Stimulated activated CD4-positive, alpha-beta T cell treated with anti-CD3 and anti-CD28 coated beads, Interleukin-15, amount 100 ng/mL, for 48 hours (primary cell): ENCODE measurements at places on chromosomes 12 and 14.

DNA sequence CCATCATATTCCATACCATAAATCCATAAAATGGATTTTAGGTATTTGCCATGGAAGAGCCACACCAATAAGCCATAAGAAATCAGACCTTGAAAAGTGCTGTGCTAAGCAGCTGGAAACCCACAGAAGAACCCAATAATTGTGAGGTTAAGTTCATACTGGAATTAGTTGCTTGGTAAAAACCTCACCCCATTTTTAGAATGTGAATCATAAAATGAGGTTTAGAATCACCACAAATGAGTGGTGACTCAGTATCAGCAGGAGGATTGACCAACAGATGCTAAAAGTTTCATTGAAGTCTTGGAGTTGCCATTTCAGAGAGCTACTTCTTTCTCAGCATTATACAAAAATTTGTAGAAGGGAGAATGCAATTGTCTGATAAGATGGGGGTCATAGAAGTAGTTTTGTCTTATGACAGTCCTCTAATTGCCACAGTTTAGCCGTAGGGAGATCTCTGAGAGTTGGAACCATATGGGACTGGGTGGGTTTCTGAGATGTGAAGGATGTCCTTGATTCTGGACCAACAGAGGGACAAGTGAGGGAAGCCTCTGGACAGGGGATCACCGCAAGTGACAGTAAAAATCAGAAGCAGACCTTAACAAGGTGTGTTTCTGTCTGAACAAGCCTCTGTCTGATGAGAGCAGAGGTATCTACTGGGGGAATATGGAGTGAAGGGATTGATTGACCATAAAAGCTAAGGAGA lies 1.4 kb upstream of the STON2 start:
- DNase-seq, result no peak

DNA sequence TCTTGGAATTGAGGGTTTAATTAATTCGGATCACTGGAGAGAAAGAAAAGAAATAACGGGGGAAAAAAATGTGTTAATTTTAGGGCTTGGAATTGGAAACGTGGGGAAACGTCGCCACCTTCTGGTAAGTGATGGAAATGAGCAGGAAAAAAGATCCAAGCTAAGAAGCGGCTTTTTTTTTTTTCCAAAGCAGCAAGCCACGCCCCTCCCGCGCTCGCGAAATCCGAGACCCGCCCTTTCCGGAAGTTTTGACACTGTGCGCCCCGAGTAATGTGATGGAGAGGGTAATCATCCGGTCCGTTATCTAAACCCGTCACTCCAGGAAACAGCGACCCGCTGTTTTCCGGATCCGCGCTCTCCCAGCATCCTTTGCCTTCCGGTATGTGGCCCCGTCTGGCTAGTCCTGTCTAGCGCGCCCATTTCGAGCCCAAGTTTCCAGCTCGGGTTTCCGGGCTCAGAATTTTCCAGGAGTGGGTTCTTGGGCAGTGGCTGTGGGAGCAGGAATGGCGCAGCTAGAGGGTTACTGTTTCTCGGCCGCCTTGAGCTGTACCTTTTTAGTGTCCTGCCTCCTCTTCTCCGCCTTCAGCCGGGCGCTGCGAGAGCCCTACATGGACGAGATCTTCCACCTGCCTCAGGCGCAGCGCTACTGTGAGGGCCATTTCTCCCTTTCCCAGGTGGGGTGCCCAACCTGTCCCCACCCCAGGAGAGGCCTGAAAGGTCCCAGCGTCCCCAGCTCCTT lies at the start of gene ALG10B:
TSS of gene ALG10B (plus strand) at position 384 of the 739 bp plus-strand sequence. CDS start at position 504, 120 bp downstream.
- DNase-seq, result peak; percentile 83

GRCh38 chr14:93970585-93970964 lies 5.8 kb downstream of the ASB2 start:
- peak; percentile 55 for DNase-seq

GRCh38 chr12:109777544-109777943 lies 55.7 kb downstream of the TRPV4 start:
- peak; percentile 27 for DNase-seq

DNA sequence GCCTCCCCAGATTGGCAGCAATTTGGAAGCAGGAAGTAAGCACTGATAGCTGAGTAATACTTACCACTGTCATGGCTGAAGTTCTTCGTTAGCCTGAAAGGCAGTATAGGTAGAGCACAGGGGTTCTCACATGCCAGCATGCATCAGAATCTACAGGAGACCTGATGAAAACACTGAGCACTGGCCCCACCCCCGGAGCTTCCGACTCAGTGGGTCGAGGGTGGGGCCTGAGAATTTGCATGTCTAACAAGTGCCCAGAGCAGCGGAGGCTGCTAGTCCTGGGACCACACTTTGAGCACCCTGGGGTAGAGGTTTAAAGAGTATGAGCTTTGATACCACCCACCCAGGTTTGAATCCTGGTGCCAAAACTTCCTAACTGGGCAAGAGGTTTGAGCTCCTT lies 89.6 kb downstream of the FBXW8 start:
- DNase-seq, result no peak

DNA sequence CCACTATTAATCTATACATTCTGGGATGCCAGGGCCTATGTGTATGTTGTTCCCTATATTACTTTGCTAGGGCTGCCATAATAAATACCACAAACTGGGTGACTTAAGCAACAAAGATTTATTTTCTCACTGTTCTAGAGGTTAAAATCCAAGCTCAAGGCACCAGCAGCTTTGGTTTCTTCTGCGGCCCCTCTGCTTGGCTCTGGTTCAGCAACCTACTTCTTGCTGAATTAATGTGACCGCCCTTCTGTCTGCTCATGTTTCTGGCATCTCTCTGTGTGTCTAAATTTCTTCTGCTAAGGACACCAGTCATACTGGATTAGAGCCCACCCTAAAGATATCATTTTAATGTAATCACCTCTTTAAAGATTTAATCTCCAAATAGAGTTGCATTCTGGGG lies 84.7 kb downstream of the ZNF664 start:
- no peak for DNase-seq

DNA sequence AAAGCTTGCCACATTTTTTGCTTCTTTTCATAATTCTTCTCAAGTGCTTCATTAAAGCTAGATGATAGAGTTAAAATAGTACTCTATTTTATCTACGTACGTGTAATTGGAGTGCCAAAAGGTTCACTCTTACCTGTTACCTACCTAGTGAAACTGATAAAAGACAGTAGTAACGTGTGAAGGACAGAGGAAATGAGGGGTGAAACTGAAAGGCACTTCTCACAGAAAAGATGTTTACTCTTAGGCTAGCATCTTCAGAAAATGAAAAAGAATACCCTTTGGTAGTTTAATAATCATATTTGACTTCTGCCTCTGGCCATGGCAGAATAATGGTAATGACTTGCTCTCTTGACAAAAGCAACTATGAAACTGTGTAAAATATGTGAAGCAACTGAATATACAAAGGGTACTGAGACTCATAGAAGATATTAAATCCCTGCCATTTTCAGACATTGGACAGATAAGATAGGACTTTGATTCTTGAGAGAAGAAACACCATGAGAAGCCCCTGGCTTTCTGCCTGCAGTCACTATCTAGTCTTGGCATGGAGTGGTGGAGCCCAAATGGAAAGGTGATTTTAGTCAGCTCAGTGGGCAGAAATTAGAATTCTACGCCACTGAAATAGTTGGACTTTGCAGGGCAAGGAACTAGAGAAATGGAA lies 6.3 kb upstream of the EVL start:
- DNase-seq, result no peak

- DNase-seq, result no peak
These were observed 17.7 kb downstream of the EPYC start for GRCh38 chr12:90987101-90987500.

DNA sequence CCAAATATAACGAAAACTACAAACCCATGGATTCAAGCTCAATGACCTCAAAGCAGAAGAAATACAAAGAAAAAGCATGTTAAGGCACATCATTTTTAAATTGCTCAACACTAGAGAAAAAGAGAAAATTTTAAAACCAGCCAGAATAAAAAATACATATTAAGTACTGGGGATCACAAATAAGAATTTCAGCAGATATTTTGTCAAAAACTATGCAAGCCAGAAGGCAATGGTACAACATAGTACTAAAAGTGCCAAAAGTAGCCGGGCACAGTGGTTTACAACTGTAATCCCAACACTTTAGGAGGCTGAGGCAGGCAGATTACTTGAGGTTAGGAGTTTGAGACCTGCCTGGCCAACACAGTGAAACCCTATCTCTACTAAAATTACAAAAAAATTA lies 10.2 kb downstream of the SGPP1 start:
- DNase-seq, result no peak

DNA sequence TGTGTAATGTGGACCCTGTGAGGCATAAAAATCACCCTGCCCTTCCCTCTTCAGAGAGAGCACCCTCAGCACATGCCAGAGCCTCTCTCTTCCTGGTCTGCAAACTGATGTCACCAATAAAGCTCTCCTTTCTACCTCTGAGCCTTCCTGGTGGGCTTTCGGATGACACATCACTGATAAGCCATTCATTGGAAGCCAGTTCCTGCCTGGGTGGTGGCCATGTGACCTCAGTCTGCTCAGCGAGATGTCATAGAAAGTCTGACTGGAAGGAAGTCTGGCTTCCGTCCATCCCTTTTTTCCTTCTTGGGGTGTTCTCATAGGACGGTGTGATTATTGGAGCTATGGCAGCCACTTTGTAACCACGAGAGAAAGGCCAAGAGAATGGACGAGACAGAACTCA lies 95.7 kb downstream of the PIWIL1 start:
- DNase-seq, result no peak

- no peak for DNase-seq
These were observed 221.1 kb upstream of the RGS6 start for GRCh38 chr14:71711125-71711524.

DNA sequence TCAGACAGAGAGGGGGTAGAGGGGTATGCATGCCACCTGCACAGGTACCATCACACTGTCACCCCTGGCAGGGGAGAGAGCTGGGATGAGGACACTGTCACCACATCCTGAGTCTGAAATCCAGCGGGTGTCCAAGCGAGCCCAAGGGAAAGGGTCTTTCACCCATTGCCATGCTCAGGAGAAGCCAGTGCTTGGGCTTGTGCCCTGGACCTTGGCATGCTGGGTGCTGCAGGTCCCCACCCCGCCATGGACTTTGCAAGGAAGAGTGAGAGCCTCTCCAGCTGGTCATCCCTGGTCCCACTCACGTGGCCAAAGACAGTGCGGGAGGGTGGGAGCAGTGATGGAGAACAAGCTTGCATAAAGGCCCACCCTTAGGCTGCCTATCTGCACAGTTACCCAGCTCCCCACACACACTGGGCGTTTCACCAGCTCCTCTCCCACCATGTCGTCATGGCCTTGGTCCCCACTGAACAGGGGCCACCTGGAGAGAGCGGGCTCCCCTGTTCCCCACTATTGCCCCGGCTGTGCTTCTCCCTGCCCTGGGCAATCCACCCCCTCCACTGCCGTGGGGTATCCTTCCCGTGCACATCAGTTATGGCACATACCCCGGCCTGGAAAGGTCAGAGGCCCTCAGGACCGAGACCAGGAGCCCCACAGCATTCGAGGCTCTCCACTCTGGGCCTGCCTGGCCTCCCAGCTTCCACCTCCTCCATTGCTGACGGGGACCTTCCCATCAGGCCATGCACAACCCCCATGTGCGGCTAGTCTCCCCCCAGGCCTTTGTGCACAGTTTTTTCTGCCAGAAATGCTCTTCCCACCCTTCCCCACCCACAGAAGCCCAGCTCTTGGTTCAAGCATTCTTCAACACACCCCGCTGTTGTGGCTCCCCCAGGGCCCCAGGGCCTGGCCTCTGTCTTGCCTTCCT lies 58.6 kb upstream of the BCL11B start:
- DNase-seq, result no peak

DNA sequence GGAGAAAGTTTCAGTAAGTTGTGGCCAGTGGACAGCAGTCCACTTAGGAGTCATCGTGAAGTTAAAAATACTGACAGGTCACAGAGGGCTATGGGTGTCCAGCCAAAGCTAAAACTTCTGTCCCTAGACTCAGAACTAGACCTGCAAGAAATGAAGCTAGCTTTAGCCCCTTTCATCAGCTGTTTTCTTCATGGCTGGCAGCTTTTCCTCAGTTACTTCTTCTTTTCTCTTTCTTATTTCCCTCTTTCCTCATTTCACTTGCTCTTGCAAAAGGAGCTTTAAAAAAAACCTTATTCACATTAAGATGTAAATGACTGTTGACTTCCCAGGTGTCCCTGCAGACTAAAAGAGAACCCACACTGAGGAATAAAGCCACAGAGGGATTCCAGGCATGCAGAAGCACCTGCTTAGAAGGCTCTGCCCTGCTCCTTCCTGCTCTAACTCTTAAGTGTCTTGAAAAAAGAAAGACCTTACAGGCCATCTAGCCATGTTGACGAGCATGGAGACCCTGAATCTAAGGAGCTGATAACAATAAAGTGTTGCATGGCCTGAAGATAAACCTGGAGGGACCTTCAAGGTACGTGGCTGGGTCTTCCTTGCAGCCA lies 69.7 kb upstream of the CCND2 start:
- no peak for DNase-seq

- DNase-seq, result peak; percentile 10
These were observed 4.5 kb downstream of the TAS2R50 start for GRCh38 chr12:10982244-10982643.

GRCh38 chr12:89208661-89209096 lies 143.6 kb downstream of the DUSP6 start:
- DNase-seq, result no peak

- DNase-seq, result peak; percentile 38
These were observed 2.3 kb upstream of the NOP2 start for GRCh38 chr12:6570264-6570887.

DNA sequence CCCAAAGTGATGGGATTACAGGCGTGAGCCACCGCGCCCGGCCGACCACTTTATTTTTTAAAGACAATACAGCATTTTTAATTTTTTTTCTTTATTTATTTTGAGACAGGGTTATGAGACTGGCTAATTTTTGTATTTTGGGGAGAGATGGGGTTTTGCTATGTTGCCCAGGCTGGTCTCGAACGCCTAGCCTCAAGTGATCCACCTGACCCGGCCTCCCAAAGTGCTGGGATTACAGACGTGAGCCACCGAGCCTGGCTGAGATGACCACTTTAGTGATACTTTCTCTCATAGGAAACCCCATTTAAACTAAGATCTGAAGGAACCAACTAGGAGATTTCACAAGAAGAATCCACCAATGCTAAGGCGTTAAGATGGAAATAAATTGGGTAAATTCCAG lies 1.2 kb upstream of the RHEBL1 start:
- no peak for DNase-seq

- DNase-seq, result no peak
These were observed 188.3 kb downstream of the PHETA1 start for GRCh38 chr12:111180426-111181142.

GRCh38 chr12:97168804-97169203 lies 261.7 kb downstream of the NEDD1 start:
- no peak for DNase-seq

- no peak for DNase-seq
These were observed 2.9 kb upstream of the NAB2 start for GRCh38 chr12:57085999-57086492.

DNA sequence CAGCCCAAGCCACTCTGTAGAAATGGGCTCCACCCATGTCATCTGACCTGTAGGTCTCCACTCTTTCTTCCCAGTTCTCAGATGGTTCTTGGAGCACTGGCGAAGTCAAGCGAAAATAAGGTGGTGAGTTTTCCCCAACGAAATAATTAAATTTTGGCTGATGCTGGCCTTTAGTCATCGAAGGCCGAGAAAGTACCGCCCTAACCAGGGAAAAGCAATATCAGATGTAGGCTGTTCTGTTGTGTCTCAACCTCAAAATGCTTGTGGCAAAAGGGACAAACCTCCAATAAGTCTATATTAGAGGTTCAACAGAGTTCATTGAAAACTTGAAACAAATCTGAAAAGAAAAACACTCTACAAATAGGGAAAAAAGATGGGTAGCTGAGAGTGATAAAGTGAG lies 48.6 kb upstream of the BCAT1 start:
- DNase-seq, result no peak

- DNase-seq, result no peak
These were observed 89.3 kb downstream of the OSBPL8 start for GRCh38 chr12:76470028-76470939.

- DNase-seq, result no peak
These were observed 145.3 kb downstream of the GRIN2B start for GRCh38 chr12:13836099-13836498.
